Activated CD8-positive, alpha-beta memory T cell treated with anti-CD3 and anti-CD28 coated beads for 1 hour (primary cell): ENCODE measurements at places on chromosomes 4 and X.

- no peak for DNase-seq
These were observed 35.1 kb downstream of the FAM114A1 start for GRCh38 chr4:38902695-38903094.

DNA sequence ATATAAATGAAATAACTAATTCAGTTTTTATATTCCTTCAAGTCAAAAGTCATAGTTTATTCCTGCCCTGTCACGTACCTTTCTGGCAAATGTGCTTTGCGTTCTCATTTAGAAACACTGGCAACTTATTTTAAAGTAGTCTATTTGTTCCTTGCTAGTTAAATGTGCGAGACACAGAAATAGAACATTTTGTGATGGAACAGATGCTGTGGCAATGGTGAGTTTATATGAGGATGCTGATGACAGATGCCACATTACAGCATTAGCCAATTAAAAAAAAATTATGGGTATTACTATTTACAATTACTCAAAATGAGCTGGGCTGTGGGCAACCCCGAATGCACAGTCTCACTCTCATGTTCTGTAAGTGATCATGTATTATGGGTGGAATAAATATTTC lies 26.1 kb upstream of the EPHA5 start:
- no peak for DNase-seq

DNA sequence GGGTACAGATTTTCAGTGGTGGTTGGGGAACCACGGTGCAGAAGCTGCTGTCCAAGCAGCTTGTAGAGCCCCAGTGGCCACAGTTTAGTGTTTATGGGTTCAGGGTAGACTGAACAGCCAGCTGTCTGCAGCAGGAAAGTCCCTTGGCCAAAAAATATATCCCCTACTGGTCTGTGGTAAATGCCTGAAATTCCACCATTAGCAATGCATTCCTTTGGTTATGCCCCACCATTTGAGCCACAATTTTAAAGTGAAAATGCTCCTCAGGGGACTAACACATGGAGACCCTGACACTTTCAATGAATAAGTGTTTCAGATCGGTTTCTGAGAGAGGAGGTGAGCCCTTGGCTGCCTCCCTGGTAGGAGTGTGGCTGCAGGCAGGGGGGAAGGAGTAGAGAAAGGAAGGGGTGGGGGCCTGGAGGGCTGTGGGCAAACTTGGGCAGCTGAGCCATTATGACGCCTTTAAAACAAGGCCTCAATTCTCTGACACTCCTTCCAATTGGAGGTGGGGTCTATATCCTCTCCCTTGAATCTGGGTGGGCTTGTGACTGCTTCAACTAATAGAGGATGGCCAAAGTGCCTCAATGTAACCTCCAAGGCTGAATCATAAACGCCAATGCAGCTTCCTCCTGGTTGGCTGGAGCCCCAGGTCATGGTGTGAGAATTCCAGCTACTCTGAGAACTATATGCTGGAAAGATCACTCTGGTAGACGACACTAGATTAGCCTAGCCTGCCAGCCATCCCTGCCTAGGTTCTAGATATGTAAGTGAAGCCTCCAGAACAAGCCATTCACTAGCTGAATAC lies 75.8 kb upstream of the ATP6AP2 start:
- no peak for DNase-seq

DNA sequence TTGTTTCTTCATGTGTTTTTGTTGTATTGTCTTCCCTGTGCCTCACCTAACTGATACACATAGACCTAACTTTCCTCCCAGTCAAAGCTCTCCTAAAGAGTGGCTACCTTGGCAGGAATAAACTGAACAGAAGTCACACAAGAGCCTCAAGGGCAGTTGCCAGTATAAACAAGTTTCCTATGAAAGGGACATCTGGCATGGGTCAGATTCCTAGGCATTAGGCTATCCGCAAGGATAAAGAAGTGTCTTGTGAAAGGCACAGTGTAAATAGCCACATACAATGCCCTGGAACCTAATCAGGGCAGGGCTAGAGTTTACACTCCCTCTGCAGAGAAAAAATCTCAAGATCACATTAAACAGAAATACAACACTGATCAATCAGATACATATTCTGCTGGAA lies 220.8 kb downstream of the SPANXN3 start:
- DNase-seq = no peak

DNA sequence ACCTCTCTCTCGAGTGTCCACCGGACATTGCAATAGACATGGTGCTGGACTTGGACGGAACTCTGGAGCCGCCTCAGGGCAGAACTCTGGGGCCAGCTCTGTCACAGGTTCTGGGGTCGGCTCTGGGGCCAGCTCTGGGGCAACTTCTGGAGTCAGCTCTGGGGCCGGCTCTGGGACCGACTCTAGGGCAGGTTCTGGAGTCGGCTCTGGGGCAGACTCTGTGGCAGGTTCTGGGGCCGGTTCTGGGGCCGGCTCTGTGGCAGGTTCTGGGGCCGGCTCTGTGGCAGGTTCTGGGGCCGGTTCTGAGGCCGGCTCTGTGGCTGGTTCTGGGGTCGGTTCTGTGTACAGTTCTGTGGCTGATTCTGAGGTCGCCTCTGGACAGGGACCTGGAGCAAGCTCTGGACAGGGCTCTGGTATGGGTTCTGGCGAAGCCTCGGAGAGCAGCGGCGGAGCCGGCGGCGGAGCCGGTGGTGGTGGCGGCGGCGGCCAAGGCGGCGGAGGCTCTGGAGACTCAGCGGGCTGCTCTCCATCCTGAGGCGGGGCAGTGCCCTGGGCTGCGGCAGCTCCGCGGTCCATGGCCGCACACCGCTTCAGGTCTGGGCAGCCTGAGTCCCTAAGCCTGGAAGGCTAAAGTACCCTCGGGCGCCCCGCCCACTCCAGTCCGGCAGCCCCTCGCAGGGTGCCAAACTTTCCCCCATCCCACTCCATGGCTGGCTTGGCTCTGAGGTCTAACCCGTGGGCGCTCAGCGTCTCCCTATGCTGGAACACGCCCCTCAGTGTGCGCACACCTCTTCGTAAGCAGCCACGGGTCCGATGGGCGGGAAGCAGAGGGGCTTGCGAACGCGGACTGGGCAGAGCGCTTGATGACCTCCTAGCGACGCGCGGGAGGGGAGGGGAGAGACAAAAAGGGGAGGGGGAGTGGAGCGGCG lies at the start of gene DGKK:
DGKK (minus strand) TSS at position 723 of the 929 bp plus-strand sequence; CDS start at position 576, 147 bp downstream.
- DNase-seq = no peak

GRCh38 chr4:88979276-88979675 lies 77.7 kb downstream of the FAM13A start:
- no peak for DNase-seq

GRCh38 chr4:126708716-126709115 lies 924.0 kb upstream of the INTU start:
- DNase-seq = no peak

- DNase-seq = no peak
These were observed 45.9 kb downstream of the WDFY3 start for GRCh38 chr4:84920617-84921016.

GRCh38 chr4:116328261-116328860 lies 757.0 kb downstream of the TRAM1L1 start:
- no peak for DNase-seq

GRCh38 chr4:137125011-137125410 lies 407.3 kb downstream of the PCDH18 start:
- DNase-seq = no peak

GRCh38 chr4:179163147-179163546 lies 1720.9 kb upstream of the AGA start:
- DNase-seq = no peak

- DNase-seq = no peak
These were observed 58.7 kb upstream of the KDR start for GRCh38 chr4:55183926-55184599.

GRCh38 chr4:155735496-155735895 lies 23.3 kb upstream of the GUCY1B1 start:
- DNase-seq = no peak

DNA sequence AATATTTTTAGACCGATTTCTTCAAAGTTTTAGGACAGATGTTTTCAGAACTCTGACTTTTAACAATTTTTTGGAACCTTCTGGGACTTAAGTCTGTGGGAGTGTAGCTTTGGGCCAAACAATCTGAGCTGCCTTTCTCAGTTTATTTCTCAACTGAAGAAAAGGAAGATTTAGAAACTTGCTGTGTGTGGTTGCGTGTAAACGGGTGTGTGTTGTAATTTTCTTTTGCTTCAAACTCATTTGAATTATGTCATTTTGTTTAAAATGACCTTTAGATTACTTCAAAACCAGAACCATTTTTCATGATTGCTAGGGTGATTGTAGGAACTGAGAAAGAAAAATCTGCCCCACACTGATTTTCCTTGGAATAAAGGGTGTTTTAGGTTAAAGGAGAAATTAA lies 577.7 kb upstream of the GALNTL6 start:
- no peak for DNase-seq

GRCh38 chrX:1167918-1168481 lies 44.4 kb downstream of the CRLF2 start:
- DNase-seq = no peak

DNA sequence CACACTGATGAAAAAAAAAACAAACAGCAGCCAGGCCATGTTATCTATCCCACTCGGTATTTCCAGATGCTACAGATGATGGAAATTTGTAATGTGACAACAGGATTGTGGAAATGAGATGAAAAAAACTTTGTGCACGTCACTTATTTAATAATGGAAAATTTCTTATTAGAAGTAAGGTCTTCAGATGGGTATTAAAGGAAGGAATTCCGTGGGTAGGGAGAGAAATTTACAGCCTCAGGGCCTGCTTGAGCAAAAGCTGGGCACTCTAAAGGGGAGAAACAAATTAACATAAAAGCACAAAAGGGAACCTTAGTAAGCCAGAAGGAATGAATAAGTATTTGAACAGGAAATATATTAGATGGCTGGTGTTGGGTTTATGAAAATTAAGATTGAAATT lies 4.2 kb upstream of the PKD2 start:
- DNase-seq = no peak

GRCh38 chr4:168724686-168725411 lies 228.0 kb downstream of the PALLD start:
- DNase-seq = no peak
